Immature natural killer cell (primary cell): ENCODE measurements at places on chromosomes 11 and 22.

GRCh38 chr22:36397131-36398093 lies 9.6 kb upstream of the MYH9 start:
- no peak for DNase-seq

- DNase-seq = no peak
Observed at GRCh38 chr22:22129387-22129786, 115.2 kb upstream of the VPREB1 start.

- peak; percentile 41 for DNase-seq
Observed at GRCh38 chr11:1868636-1869291, 15.9 kb downstream of the LSP1 start.

DNA sequence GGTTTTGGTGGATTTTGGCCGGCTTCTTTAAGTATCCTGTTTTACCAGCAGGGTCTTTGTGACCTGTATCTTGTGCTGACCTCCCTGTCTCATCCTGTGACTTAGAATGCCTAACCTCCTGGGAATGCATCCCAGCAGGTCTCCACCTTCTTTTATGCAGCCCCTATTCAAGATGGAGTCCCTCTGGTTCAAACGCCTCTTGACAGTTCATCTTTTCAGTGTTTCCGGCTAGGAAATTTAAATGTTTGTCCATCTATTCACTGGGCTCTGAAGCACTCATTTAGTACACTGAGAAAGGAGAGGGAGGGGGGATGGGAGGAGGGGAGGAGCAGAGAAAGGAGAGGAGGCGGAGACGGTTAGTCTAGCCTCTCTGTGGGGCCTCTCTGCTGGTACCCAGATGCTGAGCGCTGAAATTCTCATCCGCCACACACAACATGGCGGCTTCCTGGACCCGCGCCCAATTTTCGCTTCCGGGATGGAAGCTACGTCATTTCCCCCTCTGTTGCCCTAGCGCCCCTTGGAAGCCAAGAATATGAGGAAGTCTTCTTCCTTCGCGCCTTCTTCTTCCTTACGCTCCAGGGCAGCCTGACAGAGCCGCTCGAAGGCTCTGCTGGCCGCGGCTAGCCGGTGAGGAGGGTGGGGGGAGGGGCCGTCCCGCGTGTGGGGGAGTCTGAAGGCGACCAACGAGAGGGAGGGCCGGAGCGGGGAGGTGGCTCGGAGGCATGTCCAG lies 69.0 kb upstream of the SYT13 start:
- DNase-seq = peak; percentile 84

DNA sequence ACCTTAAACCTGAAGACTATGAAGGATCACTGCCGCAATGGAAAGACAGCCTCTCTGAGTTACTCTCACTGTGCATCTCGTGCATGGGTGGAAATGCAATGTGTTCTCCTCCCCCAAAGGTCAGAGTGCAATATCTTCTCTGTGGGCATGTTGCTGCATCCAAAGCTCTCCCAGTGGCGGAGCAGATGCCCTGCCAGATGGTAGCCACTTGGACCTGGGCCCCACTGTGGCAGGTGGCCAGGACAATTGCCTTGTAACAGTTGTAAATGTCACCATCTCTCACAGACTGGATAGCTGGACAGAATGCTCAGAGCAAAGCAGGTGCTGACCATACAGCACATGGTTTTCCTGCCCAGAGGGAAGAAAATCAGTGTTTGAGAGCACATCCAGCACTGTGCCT lies 542.0 kb downstream of the FAM181B start:
- no peak for DNase-seq

DNA sequence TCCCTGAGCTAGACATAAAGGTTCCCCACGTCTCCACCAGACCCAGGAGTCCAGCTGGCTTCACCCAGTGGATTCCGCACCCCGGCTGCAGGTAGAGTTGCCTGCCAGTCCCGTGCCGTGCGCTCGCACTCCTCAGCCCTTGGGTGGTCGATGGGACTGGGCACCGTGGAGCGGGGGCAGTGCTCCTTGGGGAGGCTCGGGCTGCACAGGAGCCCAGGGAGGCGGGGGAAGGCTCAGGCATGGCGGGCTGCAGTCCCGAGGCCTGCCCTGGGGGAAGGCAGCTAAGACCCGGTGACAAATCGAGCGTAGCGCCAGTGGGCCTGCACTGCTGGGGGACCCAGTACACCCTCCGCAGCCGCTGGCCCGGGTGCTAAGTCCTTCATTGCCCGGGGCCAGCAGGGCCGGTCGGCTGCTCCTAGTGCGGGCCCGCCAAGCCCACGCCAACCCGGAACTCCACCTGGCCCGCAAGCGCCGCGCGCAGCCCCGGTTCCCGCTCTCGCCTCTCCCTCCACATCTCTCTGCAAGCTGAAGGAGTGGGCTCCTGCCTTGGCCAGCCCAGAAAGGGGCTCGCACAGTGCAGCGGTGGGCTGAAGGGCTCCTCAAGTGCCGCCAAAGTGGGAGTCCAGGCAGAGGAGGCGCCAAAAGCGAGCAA lies 9.5 kb upstream of the TREH start:
- DNase-seq = no peak

DNA sequence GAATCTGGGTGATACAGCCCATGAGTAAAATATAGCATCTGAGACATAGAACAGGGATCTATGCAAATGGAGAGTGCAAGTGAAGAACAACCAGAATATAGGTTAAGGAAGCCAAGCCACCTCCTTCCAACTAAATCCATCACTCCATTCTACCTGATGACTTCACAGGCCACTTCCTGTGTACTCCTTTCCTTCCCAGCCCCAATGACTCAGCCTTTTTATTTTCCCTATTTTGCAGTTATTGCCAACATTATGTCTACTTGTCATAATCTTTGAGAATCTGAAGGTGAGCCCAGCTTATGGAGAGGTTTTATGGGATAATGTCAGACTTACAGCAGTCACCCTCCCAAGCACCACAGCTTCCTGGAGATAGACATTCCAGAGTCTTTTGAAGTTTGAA lies 1.4 kb upstream of the OR52M1 start:
- no peak for DNase-seq
